ENCODE measurements at places on chromosomes 13 and 19.
A peak's percentile ranks its signal among the peaks of the same experiment; 100 is the strongest.

- no peak for DNase-seq
Observed at GRCh38 chr13:27834095-27834494, 41.8 kb downstream of the GSX1 start.

- peak; percentile 89 for DNase-seq
Observed at GRCh38 chr19:45613926-45614725, 12.1 kb upstream of the GPR4 start.

- no peak for DNase-seq
Observed at GRCh38 chr13:110680852-110681251, 25.1 kb downstream of the CARS2 start.

DNA sequence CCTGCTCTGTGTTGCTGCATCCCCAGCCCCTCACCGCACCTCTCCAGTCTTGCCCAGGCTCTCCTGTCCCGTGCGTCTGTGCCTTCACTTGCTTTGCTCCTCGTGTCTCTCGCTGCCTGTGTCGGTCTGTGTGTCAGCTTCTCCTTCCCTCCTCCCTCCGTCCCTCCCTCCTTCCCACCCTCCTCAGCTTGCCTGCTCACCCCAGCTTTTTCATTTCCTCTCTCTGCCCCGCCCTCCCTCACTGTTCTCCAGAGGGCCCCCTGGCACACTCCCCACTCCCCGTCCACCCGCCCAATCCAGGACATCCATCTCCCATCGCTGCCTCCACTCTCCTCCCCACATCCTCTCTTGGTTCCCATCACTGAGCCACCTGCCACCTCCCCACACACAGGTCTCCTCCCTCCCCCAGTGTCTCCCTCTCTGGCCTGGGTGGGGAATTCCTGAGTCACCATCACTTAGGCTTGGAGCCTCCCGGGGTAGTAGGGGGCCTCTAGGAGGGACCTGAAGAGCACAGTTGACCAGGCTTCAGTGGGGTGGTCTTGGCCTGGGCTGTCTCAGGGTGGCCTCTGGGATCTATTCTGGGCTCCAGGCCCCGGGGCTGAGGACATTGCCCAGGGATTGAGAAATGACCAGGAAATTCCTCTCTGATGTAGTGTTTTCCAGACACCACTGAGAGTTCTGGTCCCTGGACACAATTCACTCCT is at the start of gene PTGIR:
Gene PTGIR, minus strand, starts transcription at position 132 of the 704 bp plus-strand sequence. CDS start 864 bp downstream, outside the sequence.
- DNase-seq = peak; percentile 29

GRCh38 chr19:38068826-38069225 is 155.2 kb downstream of the DPF1 start:
- DNase-seq = no peak

DNA sequence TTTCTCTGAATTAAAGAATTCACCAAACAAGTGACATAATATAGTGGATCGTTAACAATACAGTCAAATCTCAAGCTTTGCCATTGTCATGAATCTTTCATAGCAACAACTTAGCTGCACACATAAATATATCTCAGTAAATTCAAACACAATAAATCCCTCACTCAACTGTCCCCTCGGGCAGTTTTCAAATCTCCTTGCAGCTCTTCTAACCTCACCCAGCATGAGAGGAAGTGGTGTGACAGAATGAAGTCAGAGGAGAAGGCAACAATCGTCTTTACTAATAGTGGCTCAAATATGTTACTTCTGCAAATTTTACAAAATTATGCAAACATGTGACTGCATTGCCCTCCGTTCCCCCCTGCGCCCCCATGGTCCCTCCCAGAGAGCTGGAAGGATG is 148.2 kb downstream of the RAP2A start:
- no peak for DNase-seq

GRCh38 chr13:70622796-70623195 is 514.5 kb upstream of the KLHL1 start:
- DNase-seq = no peak

DNA sequence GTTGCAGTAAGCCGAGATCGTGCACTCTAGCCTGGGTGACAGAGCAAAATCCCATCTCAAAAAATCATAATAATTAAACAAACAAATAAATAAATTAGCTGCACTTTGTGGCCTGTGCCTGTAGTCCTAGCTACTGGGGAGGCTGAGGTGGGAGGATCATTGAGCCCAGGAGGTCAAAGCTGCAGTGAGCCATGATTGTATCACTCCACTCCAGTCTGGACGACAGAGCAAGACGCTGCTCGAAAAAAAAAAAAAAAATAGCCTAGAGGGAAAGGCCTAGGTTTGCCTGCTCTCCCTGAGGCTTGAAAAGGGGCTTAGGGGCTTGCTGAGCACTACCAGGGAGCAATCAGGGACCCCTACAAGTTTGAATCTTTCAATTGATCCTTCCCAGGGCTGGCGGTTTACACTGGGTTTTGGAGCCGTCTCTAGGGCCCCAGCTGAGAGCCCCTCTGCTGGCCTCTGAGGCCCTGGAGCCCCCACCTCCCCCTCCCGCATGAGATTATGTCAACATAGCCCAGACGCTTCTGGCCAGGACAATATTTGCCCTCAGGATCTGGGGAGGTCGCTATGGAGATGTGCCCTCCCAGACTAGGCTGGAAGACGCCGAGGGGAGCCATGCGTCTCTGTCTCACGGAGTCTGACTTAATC is 10.4 kb upstream of the GIPR start:
- no peak for DNase-seq

- no peak for DNase-seq
Observed at GRCh38 chr19:11200931-11201330, 3.6 kb upstream of the KANK2 start.

DNA sequence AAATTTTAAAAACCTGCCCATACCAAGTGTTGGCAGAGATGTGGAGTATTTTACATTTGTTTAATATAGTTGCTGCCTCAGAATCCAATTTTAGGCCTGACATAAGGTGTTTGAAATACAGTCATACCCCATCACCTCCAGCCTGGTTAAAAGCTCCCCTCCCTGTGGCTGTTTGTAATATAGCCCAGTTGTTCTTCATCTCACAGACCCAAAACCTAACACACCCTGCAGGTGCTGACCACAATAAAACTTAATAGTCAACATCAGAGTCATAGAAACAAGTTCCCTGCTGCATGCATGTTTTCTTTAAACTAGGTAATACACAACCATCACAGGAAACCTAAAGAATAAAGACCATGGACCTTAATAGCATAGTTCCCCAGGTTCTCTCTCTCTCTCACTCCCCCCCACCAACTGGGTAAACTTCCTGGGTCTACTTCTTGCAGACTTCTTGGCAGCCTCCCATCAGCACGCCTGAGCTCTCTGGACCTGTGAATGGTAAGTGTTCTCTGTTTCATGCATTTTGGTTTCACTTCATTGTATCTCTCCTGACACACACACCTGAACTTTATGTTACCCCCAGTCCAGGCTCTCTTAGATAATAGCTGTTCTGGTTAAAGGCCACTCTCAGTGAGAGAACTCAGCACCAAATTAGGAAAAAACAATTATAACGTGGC is 1369.9 kb downstream of the EFNB2 start:
- DNase-seq = no peak

DNA sequence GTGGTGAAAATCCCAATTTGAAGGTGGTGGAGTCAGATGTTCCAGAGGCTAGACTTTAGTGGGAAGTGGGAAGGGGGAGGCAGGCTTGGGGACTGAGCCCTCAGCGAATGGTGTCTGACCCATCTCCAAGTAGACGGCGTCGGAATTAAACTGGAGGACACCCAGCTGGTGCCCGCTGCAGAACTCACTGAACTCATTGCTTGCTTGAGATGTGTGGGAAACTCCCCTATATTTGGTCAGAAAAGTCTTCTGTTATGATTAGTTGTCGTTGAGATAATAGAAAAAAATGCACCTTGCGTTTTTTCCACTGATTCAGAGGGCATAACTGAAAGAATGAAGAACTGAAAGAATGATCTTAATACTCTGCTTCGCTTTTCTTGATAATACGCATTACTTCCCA is 871 bp upstream of the ZNF583 start:
- no peak for DNase-seq

DNA sequence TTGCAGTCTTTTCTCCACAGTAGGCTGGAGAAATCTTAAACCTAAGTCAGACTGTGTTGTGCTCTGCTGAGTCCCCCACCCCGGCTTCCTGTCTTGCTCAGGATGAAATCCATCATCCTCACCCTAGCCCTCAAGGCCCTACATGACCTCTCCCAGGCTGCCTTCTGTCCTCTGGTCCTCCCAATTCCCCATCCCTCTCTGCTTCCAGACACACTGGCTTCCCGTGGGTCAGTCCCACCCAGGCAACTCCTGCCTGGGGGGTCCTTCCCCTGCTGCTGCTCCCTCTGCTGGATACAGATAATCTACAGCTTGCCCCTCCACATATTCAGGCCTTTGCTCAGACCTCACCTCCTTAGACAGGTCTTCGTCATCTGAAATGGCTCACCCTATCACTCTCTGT is 18.4 kb upstream of the CBY2 start:
- DNase-seq = no peak

DNA sequence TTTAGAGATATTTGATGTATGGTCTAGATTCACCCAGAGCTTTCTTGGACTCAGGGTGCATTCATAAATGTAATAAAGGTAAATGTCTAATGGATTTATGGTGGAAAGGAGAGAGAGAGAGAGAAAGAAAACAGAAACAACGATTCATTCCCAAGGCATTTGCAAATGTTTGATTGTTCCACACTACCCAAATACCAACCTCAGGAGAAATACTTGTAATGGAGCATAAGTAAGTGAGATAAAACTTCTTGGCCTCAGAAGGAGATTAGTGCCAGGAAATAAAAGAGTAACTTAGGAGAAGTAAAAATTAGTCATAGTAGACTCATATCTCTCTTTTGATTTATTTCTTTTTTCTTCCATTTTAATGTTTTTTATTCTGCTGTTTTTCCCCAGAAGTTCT is 40.6 kb upstream of the DGKH start:
- DNase-seq = peak; percentile 14

DNA sequence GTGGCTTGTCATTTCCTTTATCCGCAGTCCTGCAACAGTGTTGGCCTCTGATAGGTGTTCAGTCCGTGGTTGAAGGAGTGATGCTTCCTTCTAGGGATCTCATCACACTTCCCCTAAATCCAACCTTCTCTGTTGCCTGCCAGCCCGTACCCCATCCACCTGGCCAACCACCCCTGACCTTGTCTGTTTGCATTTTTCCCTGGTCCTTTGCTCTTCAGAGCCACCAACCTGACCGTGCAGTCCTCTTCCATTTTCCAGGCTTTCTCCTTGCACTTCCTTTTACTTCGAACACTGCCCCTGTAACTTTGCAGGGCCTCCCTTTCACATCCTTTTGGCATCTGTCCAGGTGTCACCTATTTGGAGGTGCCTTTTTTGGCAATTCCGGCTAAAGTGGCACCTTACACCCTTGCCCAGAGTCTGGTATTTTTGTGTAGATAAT is 696 bp downstream of the ZNF460 start:
- no peak for DNase-seq

- DNase-seq = peak; percentile 79
Observed at GRCh38 chr19:51131780-51132680, 7.3 kb downstream of the SIGLEC9 start.

DNA sequence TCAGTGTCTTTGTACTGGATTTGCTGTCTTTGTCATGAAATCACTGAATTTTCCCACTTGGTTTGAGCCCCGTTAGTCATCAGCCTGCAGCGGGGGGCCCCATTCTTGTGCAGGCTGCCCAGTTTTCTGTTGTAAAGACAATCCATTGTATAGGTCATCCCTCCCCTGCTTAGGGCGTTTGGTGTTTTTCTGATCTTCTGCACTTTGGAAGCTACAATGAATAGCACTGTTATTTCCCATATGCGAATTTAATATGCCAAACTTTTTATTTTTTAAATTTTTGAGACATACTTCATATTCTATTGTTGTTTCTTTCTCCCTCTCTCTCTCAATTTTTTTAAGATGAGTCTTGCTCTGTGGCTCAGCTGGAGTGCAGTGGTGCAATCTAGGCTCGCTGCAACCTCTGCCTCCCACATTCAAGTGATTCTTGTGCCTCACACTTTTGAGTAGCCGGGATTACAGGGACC is 9.0 kb downstream of the SLC27A1 start:
- peak; percentile 81 for DNase-seq

GRCh38 chr19:34540811-34541557 is 59.4 kb downstream of the WTIP start:
- DNase-seq = no peak

- DNase-seq = peak; percentile 52
Observed at GRCh38 chr13:48446464-48446863, 33.6 kb upstream of the LPAR6 start.

DNA sequence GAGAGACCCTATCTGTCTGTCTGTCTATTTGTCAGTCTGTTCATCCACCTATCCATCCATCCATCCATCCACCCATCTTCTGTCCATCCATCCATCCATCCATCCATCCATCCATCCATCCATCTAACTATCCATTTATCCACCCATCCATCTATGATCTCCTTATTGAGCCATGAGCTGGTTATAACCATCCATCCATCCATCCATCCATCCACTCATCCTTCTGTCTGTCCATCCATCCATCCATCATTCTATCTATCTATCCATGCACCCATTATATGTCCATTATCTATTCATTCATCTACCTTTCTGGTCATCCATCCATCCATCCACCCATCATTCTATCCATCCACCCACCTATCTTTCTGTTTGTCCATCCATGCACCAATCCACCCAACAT is 44.6 kb downstream of the NWD1 start:
- DNase-seq = no peak

- no peak for DNase-seq
Observed at GRCh38 chr19:40416918-40417642, 3.9 kb upstream of the PRX start.

DNA sequence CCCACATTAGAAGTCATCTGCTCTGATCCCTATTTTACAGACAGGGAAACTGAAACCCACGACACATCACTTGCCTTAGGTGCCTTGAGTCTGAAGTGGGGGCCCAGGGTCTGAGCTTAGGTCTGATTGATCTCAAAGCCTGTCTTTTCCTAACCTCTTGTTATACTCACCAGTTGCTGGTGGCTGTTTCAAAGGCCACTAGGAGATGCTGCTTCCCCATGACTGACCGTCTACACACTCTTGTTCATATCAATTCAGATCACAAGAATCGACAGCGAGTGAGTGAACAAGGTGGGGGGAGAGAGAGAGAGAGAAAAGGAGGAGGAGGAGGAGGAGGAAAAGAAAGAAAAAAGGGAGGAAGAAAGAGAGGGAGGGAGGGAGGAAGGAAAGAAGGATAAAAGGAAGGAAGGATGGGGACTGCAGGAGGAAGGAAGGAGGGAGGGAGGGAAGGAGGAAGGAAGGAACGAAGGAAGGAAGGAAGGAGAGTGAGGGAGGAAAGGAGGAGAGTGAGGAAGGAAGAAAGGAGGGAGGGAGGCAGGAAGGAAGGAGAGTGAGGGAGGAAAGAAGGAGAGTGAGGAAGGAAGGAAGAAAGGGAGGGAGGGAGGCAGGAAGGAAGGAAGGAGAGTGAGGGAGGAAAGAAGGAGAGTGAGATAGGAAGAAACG is 3.3 kb downstream of the OR10H1 start:
- no peak for DNase-seq

DNA sequence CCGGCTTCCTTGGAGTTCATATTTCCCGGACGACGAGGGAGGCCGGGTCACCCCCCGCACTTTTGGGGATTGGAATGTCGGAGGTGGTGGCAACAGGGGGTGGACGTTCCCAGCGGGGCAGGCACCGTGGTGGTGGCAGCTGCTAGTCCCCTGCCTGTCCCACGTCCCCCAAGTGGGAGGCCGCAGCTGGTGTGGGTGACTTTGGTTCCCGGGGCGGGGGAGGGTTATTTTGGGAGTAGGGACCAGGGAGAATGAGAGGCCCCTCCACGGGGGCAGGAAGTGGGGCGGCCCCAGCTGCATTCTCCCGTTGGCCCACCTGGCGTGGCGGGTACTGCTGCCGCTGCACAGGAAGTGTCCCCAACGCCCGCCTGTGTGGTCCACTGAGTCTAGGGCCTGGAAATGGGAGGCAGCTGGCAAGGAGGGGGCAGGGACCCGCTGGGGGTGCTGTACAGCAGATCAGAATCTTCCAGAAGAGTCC is 11.1 kb upstream of the PLIN3 start:
- DNase-seq = no peak
